Transverse colon (tissue), 4 donors: ENCODE measurements at places on chromosomes 7 and 10. TPM values are rescaled to one million over a fixed set of nuclear protein-coding genes. Genes with fewer than 3 reads are reported as not detected.

DNA sequence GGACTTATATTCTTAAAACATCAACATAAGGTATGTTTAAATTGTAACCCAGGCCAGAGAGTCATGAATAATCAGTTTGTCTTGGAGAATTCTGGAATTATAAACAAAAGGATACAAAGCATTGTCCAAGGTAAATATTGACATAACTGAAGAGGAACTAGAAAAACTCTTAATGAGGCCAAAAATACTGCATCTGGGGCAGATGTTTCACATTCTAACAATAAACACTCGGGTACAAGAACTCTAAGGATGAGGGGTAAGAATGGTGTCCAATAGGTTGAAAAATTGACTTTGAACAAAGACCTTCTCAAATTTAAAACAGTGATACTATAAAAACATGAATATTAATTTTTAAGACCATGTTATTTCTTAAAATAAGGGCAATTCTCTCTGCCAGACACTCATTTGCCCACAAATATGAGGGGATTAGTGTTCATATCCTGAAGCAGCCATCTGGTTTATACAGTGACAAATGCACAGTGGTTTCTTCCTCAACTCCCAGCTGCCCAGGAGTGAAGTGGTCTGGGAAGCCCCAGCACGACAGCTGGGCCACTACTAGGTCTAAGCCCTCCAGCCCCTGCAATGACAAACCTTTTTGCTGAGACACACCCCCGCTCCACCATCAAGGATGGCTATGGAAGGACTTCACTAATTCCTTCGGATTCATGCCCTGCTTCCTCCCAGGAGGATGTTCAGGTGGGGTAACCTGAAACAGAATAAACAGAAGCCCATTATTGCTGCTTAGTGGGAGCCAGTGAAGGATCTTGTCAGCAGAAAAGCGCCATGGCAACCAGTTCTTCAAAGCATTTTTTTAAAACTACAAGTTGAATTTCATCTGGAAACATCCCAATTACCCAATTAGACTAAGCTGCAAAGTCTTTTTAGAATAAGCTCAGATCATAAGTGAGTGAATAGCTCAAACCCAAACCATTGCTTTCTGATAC, 107.5 kb upstream of the ARID5B start:
- no peak for DNase-seq

The DENND10 gene
- total RNA-seq, result 57.1 TPM

- DNase-seq, result peak; percentile 55
Measured at GRCh38 chr10:69912589-69912988, 110.9 kb downstream of the COL13A1 start.

The HOGA1 gene
- not detected for total RNA-seq

GRCh38 chr7:88669913-88670312, 89.6 kb upstream of the ZNF804B start:
- no peak for DNase-seq

The CFAP69 gene
- 3.4 TPM for total RNA-seq

DNA sequence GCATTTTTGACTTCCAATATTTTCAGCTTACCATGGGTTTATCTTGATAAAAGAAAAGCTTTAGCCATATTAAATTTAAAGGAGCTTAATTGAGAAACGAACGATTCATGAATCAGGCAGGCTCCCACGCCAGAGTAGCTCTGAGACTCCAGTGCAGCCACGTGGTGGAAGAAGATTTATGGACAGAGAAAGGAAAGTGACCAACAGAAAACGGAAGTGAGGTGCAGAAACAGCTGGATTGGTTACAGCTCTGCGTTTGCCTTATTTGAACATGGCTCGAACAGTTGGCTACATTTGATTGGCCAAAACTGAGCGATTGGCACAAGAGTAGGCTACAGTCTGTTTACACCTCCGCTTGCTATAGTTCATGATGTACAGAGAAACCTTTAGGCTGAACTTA, 395.4 kb downstream of the GATA3 start:
- DNase-seq, result no peak

GRCh38 chr7:143418681-143419458, 10.2 kb upstream of the EPHA1 start:
- no peak for DNase-seq

The SRPK2 gene
- 57.2 TPM for total RNA-seq
